ENCODE measurements at places on chromosomes 4 and X.
A peak's percentile ranks its signal among the peaks of the same experiment; 100 is the strongest.

GRCh38 chr4:70936200-70936787, 34.1 kb downstream of the MOB1B start:
- no peak for DNase-seq

GRCh38 chrX:51643377-51643776, 24.7 kb upstream of the CENPVL3 start:
- DNase-seq, result no peak

DNA sequence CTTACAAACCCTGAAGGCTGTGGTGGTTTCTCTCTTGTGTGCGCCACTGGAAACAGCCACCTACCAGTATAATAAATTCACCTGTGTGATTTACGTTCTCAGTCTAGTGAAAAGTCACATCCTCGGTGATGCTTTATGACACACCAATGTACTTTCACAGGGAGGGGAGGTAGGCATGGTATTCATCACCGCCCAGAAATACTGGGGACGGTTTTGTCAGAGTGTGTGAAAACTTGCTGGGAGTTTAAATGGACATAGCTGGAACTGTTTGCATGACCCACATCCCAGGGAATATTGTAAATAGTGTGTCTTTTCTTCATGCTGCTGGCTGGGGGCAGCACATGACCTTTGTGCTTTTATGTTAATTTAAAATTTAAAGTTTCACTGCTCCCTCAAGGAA, 421.8 kb downstream of the MAPK10 start:
- no peak for DNase-seq

DNA sequence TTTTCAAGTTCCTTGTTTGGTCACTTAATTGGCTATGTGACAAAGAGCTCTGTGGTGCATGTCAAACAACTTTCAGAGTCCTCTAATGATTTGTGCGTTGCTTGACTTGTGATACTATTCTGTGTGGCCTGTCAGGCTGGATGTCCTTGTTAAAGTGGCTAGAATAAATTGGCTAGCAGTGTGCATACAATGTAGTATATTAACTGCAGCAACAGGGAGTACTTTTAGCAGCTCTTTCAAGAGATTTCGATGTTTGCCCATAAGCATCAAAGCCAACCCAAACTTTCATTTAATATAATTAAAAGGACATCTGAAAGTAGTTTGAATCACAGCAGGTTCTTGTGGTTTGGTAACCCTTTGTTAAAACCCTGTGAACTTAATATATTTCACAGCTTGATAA, 718.9 kb downstream of the ADGRL3 start:
- DNase-seq, result no peak

- DNase-seq, result no peak
Observed at GRCh38 chr4:81498551-81499099, 26.9 kb upstream of the RASGEF1B start.

DNA sequence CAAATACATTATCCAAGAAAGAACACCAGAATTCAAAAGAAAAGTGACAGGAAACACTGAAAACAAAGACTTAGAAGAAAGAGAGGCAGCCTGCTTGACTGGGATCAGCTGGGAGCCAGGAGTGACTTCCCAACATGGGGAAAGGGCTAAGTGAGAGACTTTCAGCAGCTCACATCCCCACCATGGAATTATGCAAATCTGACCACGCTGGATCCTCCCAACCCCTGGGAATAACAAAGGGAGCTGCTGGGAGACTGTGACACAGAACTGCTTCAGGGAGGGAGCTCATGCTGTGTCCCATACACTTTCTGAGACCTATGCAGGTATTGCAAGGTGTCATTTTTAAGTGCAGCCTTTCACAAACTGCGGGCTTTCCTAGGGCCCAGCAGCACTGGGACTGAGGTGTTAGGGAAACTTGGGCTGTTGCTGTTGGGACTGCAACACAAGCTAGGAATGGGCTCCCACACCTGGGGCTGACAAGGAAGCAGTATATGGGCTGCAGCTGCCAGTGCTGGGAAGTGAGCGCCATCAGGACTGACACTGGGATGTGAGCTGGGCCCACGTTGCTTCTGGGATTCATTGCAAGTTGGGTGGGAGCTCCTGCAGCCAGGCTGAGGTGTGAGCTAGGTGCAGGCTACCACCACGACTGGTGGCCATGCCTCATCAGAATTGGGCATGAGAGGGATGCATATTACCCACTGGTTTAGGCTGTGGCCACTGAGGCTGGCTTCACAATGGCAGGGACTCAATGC, 139.1 kb downstream of the KDR start:
- DNase-seq, result no peak

DNA sequence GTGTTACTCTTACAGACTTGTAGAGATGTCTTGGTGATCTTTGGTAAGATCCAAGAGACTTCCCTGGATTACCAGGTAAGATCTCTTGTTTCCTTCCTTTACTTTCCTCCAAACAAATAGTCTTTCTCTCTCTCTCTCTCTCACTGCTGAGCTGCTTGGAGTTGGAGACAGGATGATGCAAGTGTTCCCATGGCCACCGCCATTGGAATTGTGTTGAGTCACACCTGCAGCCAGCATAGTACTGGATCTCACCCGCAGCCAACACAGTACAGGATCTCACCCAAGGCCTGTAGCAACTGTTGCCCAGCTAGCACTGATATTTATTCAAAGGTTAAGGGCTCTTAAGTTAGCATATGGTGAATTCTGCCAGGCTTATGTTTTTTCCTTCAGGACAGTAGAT, 1080.9 kb downstream of the FAT4 start:
- DNase-seq, result peak; percentile 52

DNA sequence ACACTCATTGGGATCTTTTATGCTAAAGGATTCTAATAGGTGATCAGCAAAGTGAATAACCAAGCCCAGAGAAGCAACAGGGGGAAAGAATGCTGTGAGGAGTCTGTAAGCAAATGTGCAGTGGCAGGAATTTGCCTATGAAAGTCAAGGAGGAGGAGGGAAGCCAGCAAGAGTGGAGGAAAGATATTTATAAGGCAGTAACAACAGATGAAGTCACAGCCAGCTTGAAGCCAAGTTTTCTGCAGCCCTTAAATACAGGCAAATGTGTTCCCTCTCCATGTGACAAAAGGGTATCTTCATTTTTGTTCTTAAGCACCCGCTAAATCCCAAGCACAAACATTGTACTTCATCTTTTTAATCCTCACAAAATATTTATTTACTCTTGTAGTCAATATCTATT, 275.0 kb upstream of the CLNK start:
- no peak for DNase-seq

- DNase-seq, result peak; percentile 92
Observed at GRCh38 chrX:72620550-72621145, 48.0 kb upstream of the HDAC8 start.

DNA sequence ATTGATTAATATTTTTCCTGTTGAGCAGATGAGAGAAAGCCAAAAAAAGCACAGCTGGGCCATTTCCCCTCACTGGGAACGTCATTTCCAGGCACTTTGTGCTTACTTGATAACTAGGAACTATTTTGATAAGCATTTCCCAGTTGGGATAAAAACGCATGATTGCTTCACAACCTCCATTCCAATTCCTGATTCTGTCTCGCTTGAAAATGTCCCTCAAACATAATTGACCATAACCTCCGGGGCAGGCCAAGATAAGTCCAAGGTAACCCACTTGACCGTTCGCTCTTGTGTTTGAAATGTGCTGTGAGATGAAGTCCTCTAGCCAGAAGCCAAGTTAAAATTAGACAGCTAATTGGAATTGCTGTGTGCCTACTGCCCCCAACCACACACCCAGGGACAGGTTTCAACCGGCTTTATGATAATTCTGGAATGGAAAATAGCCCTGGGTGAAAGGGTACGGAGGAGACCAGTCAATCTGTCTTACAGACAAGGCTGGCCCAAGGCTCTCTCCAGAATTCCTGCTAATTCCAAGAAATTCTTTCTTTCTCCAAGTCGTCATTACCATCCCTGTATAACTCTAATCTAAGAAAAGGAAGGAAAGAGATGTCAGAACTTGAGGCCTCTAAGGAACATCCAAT, 137.1 kb downstream of the MID1 start:
- no peak for DNase-seq

GRCh38 chr4:152266831-152267480, 268.9 kb downstream of the FBXW7 start:
- no peak for DNase-seq

- peak; percentile 52 for DNase-seq
Observed at GRCh38 chrX:135931644-135932487, 38.4 kb downstream of the SAGE1 start.

DNA sequence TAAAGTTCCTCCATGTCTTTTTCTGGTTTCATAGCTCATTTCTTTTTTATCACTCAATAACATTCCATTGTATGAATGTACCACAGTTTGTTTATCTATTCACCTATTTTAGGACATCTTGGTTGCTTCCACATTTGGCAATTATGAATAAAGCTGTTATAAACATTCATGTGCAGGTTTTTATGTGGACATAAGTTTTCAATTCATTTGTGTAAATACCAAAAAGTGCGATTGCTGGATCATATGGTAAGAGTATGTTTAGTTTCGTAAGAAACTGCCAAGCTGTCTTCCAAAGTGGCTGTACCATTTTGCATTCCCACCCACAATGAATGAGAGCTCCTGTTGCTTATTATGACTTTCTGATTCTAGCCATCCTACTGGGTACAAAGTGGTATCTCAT, 36.3 kb upstream of the ZFX start:
- DNase-seq, result peak; percentile 16

- DNase-seq, result no peak
Observed at GRCh38 chr4:53531585-53532224, 59.6 kb downstream of the LNX1 start.

- DNase-seq, result peak; percentile 64
Observed at GRCh38 chr4:147498031-147498660, 17.2 kb downstream of the EDNRA start.

- DNase-seq, result peak; percentile 8
Observed at GRCh38 chrX:79080141-79080540, 64.3 kb upstream of the GPR174 start.

DNA sequence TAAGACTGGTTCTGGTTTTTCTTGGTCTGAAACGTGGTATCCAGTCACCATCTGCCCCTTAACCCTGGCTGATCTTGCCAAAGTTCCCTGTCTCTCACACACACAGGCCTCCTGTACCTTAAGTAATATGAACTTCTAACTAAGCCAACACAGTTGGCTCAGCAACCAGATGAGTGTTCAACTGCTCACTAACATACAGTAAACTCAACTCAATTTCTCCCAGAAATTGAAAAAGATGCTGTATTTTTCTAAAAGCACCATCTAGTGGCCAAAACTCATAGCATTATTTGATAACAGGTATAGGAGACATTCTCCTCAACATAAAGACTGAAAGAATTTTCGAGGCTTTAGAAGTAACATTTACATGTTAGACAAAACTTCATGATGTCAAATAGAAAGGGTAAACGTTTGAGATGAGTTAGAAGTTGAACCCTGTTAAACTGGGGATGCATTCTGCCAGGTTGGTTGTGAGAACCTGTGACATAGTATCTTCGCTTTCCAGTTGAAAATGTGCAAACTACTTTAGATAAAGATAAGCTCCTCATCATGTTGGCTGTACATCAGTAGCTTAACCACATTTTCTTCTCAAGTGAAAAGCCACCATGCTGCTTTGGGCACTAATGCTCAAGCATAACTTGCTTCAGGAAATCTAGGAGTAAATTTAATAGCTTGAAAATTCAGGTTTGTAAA, 31.2 kb downstream of the CCNI start:
- DNase-seq, result peak; percentile 45

- peak; percentile 36 for DNase-seq
Observed at GRCh38 chr4:169741569-169741968, 16.2 kb downstream of the HPF1 start.

- DNase-seq, result no peak
Observed at GRCh38 chr4:88021824-88022223, 14.4 kb downstream of the PKD2 start.

DNA sequence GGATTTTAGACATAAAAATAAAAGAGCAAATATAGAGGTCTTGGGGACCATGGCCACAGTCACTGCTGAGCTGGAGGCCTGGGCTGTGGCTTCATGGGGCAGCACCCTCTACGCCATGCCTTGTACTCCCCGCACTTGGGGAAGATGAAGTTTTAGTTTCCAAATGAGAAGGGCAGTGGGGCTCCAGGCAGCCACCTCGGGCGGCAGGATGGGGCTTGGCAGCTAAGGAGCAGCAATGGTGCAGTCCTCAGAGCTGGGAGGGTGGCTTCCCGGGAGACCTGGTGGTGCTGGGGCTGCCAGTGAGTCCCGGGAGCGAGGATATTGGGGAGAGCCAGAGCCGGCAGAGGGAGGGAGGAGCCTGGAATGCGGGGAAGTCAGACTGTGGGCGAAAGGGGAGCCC, 2.4 kb downstream of the CXCR3 start:
- DNase-seq, result no peak

GRCh38 chrX:71578253-71579135, at the start of gene GCNA:
GCNA (plus strand) TSS chrX:71578437; CDS start chrX:71580822, 2,385 bp downstream.
- DNase-seq, result no peak

GRCh38 chrX:41789374-41789773, 65.4 kb downstream of the GPR82 start:
- DNase-seq, result no peak

GRCh38 chr4:5955201-5955821, 62.4 kb upstream of the CRMP1 start:
- peak; percentile 17 for DNase-seq

DNA sequence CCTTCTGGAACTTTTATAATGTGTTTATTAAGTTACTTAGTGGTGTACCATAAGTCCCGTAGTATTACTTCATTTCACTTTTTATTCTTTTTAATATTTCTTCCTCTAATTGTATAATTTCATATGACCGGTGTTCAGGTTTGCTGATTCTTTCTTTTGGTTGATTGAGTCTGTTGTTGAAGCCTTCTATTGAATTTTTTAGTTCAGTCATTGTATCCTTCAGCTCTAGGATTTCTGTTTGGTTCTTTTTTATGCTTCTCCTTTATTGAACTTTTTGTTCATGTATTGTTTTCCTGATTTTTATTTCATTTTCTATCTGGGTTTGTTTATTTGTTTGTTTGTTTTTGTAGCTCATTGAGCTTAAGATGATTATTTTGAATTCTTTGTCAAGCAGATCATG, 8.8 kb downstream of the CEP44 start:
- DNase-seq, result no peak

- DNase-seq, result no peak
Observed at GRCh38 chrX:373641-374471, 12.9 kb downstream of the PPP2R3B start.

DNA sequence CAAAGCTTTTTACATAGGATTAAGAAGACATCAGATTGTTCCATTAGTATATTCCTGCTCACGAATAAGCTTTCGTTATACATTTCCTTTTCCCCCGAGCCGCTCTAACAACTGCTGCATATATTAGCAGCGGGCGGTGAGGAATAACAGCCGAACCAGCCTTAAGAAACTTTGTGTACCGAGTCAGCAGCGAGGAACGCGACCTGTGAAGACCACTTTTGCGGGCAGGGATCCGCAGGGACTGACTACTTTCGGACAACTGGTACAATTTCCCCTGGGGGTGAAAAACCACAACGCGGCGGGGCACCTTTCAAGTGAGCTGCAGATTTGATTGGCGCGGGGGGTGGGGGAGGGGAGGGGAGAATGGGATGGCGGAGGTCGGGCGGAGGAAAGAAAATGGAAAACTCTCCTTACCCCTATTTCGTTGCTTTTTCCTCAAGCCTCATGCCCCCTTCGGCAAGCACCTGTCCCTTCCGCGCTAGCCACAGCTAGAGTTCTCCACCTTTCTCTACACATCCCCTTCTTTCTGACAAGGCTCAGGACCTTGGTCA, 5.9 kb upstream of the PITX2 start:
- DNase-seq, result peak; percentile 34

Data from M059J (cell line).